ENCODE measurements at places on chromosomes 3 and 15.

GRCh38 chr15:85880501-85881190, 85.9 kb upstream of the KLHL25 start:
- DNase-seq: no peak

- DNase-seq: peak; percentile 35
Measured at GRCh38 chr3:12868039-12869034, 27.0 kb upstream of the RPL32 start.

DNA sequence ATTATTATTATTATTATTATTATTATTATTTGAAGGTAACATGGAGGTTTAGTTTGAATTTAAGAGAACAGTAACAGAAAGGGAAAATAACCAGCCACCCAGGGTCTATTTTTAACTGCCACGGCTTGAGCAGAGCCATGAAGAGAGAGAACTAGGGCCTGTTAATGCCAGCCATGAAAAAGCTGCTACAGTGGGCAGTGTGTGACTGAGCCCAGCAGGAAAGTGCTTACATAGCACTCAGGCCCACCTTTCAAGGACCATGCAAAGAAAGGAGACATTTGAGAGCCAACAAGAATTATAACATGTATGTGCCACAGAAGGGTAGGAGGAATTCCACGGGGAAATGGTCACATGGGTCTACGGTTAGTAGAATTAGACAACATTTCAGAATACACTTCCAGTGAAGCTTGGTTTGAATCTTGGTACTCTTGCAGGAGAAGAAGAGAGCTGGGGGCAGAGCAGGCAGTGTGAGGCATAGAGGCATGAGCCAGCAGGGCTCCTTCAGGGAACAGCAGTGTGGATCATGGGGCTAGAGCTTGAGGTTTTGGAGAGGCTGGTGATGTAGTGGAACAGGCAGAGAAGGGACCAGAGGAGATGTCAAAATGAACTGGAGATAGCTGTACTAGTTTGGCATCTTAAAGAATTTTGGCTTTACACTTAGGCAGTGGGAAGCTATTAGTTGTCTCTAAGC, 140.7 kb downstream of the CMSS1 start:
- no peak for DNase-seq

- DNase-seq: no peak
Measured at GRCh38 chr15:65054333-65055200, 9.4 kb downstream of the SLC51B start.

- DNase-seq: no peak
Measured at GRCh38 chr3:12796171-12797123, at the start of gene CAND2. Gene CAND2, plus strand, starts transcription at chr3:12796680. Its CDS starts 41 bp downstream, at chr3:12796721.

DNA sequence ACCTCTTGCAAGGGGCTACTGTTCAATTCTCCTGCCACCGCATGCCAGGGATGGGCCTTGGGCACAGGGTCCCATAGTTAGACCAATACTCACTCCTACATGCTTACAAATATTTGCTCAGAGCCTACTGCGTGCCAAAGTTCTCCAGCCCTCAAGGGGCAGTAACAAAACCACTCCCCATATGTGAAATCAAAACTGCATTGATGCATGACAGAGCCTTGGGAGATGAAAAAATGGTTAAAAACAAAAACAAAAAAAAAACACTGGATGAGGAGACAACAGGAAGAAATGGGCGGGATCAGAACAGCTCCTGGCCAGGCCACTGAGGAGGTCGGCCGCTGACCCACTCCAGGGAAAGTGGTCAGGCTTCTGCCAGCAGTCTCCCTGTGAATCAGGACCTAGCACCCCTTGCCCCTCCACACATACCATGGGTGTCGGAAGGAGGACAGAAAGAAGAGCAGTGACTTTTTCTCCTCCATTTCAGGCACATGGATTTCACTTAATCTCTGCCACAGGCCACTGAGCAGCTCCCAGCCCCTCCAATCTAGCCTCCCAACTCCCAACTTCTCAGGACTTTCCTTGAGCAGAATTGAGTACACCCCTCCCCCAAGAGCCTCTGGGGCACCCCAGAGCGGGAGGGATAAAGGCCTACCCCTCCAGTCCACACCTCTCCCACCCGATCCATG, 2.8 kb downstream of the PLXNB1 start:
- DNase-seq: no peak

DNA sequence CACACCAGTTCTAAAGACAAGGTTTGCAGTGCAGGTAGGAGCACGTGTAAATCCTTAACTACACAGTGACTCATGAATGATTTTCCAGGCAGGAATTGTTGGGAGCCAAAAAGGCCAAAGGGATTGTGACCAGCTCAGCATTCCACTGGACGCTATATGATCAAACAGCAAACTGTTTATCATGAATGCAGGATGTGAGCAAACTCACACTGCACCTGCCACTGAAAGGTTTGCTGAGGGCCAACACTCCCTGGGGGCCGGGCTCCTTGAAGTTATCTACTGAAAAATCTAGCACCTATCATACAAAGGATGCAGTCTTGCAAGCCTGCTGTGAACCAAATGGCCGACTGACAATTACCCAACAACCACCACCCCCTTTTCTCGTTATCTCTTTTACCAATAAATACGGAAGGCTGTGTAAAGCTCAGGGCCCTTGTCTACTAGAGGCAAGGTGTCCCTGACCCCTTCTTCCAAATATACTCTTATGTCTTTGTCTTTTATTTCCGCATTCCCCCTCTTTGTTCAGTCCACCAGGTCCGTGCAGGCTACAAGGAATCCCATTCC, 11.5 kb upstream of the DNASE1L3 start:
- DNase-seq: no peak

DNA sequence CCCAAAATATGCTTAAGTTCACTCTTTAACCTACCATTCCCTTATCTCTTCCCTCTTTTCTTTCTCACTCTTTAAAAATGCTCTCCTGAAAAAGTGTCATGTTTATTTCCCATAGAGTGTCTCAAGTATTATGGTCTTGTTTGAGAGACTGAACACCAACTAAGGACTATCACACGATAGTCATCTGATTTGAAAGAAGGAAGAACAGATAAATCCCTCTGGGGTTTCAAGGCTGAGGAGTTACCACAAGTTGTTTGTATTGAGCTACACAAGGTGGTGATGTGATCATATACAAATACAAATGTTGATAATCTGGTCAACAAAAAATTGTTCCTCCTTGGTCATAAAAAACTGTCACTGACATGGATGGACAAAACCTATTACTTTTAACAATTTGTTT, 13.8 kb downstream of the MEIS2 start:
- no peak for DNase-seq

DNA sequence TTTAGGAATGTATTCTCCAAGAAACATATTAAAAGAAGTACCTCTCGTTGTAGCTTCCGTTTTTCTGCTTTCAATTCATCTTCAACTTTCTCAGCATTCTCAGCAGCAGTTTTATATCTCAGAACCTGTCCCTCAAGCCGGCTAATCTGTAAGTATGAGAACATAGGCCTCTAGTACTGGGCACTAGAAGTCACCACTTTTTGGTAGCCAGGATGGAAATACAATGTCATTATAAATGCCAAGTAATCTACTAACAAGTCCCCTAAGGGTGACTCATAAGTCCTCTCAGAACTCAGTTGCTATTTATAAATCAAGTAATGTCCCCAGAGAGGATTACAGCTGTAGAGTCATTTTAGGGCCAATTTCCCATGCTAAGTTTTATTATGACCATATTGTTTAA, 61.1 kb downstream of the MLH1 start:
- DNase-seq: no peak

- no peak for DNase-seq
Measured at GRCh38 chr3:172709774-172710663, 848 bp downstream of the NCEH1 start.

DNA sequence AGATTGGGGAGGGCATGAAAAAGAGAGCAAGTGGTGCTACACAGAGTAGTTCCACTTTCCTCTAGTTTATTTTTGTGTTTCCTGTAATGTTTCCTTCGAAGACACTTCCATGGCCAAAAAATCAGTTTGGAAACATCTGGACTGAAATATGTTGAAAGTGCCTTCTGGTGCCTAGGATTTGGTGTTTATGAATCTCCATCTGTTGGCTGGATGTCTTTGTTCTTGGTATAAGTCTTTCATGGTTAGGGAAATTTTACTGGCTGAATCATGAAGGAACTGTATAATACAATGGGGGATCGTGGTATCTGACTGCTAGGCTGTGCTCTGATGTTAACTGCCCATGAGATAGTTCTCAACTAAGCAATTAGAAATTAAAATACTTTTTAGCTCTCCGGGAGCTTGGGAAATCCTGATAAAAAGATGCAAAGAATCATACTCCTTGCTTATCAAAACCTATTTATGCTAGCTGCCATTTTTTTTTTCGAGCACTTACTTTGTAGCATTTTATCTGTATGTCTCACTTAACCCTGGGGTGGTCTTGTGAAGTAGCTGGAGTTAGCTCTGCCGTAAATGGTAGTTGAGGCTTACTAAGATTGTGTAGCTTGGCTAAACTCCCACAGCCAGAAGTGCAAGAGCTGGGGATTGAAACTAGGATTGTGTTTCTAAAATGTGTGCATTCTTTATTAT, 21.9 kb downstream of the AKAP13 start:
- DNase-seq: no peak

DNA sequence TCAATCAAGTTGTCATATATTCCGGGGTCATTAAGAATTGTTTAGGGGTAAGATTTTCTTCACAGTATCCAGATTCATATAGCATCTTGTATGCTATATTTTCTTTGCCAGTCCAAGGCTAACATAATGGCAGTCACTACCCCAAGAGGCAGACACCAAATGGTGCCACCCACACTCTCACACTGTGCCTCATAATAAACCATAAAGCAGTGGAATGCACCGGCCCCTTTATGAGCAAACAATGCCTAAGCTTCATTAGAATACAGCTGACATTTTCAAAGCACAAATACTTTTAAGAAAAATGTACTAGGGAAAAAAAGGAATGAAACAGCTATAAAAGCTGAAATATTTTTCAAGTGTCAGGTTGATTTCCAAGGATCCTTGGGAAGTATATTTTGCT, 121.6 kb downstream of the TFDP2 start:
- no peak for DNase-seq

DNA sequence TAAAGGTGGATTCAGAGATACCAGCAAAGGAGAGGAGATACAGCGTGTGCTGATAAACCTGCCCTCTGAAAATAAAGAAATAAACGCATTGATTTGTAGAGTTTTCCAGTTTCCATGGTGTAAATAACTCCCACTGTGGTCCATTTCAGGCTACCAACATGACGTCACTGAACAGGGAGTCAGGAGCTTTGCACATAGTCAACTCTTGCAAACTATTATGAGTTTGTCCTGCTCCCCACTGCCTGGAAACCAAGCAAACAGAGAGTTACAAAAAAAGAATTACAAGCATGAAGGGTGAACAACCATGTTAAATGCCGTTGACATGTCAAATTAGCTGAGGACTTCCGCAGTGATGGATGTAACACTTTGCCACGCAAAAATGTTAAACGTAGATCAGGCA, 70.4 kb upstream of the GATA2 start:
- no peak for DNase-seq

GRCh38 chr15:57340682-57341259, 35.5 kb upstream of the CGNL1 start:
- no peak for DNase-seq

DNA sequence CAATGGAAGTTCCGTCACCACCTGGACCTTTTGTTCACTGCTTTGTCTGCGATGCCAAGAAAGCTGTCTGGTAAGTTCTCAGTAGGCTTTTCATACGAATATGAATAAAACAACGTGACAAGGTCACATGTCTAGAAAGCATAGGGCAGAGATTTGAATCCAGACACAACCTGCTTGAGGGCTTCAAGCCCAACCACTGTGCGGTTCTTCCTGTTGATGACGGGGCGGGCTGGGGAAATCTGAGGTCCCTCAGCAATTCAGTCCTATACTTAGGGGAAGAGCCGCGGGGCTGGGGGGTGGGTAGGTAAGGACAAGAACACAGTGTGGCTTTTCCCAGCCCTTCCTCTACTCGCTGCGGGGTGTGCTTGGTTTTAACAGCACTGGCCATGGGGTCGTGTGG, 32.4 kb upstream of the SMAD3 start:
- DNase-seq: no peak

DNA sequence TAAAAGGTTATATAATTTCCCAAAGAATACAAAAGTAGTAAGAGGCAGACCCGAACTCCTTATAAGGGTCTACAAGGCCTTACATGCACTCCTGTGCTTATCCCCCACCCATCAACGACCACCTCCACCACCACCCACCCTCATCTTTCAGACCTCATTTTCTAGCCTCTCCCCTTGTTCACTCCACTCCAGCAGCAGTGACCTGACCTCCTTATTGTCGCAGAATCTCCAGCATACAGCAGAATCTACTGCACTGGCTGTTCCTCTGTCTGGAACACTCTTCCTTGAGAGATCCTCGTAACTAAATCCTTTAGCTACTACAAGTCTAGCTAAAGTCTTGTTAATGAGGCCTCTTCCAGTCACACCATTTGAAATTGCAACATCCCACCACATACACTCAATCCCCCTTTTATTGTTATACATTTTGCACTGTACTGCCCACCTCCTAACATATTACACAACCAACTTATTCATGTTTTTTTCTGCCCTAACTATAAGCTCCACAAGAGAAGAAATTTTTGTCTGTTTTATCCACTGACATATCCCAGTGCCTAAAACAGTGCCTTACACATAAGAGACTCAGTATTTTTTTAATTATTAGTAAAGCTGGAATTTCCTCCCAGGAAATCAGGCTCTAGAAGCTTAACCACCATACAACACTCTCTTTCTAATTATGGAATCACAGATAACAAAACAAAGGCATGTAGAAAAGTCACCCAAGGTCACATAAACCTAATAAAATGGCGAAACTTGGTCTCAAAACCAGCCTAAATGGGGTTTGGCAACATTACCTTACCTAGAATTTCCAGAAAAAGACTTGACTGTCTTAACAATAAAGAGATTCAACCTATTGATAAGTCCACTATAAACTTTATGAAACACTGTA, 40.2 kb downstream of the ZNF148 start:
- no peak for DNase-seq

DNA sequence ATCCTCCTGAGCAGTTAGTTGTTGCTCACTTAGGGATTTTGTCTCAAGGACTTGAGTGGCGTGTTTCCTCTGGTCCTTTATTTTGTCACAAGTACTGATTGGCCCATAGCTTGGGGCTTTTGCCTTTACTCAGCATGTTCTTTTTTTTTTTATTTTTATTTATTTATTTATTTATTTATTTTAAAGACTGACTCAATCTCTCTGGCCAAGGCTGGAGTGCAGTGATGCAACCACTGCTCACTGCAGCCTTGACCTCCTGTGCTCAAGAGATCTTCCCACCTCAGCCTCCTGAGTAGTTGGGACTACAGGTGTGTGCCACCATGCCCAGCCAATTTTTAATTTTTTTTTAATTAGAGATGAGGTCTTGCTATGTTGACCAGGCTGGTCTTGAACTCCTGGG, 223.9 kb upstream of the TPM1 start:
- DNase-seq: no peak

DNA sequence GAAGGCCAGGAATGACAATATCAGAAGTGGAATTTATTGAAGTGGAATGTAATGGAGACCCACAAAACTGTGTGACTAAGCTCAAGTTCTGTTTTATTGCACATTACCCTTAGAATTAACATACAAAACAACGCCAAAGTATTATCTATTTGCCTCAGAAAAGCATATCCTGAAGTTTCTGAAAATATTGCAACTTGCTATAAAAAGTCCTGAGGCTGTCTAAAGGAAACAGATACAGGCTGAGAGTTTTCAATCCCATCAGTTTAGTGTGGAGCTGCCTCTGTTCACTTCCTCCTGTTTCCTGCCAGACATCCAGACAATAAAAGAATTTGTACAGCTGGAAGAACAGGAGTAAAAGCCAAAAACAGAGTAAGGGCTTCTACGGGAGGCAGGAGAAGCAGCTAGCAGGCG, 108.8 kb downstream of the FBN1 start:
- DNase-seq: no peak

Data from stimulated activated CD4-positive, alpha-beta T cell treated with anti-CD3 and anti-CD28 coated beads, Interleukin-15, amount 100 ng/mL, for 1 hour (primary cell).